Psoas muscle (tissue), 8 donors: ENCODE measurements at places on chromosomes 3 and 15.

GRCh38 chr3:126035362-126036050, 48.4 kb downstream of the SLC41A3 start:
- no peak for DNase-seq

DNA sequence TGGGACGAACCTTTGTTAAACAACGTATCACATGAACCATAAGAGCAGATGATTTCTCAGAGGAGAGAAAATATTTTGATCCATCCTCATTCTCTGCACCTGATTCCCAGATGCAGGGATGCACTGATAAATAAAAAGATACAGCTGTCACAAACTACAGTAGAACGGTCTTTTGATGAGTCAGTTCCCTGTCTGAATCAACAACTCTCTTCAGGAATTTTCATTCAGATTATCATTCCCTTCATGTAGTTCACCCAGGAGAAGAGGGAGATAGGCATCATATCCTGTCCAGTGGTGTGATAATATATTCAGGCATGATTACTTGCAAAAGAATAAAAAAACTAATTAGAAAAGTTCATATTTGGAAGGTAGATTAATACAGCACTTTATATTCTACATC, 521.5 kb downstream of the PYDC2 start:
- no peak for DNase-seq

DNA sequence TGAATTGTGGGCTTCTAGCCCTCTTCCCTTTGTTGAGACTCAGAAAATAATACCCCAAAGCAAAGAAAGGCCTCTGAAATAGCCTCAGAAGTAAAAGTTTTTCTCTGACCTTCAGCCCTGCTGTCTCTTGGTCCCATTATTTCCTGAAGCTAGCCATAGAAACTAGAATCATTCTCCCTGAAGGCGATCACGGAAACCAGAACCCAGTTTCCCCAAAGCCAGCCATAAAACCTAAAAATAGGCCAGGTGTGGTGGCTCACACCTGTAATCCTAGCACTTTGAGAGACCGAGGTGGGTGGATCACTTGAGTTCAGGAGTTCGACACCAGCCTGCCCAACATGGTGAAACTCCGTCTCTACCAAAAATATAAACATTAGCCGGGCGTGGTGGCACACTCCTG, 27.2 kb downstream of the EXD1 start:
- no peak for DNase-seq

DNA sequence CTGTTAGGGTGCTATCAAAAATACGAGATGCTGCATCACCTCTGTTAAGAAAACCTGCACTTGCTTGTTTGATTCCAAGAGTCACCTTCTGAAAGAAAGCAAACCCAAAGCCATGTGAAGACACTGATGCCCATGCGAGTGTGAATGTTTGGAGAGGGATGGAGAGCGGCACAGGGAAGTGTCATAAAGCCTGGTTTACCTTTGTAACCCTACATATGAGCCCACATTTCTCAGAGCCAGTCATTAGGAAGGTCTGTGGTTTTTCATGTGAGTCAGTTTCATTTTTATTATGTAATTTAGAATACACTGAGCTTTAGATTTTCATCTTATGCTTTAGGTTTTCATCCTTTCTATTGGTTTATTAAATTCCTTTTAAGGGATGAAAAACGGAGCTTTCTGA, 896.8 kb downstream of the ROBO1 start:
- DNase-seq, result no peak

- DNase-seq, result no peak
Measured at GRCh38 chr15:42353061-42353460, 6.2 kb upstream of the CAPN3 start.

GRCh38 chr3:39934696-39935095, 125.3 kb downstream of the MYRIP start:
- no peak for DNase-seq

DNA sequence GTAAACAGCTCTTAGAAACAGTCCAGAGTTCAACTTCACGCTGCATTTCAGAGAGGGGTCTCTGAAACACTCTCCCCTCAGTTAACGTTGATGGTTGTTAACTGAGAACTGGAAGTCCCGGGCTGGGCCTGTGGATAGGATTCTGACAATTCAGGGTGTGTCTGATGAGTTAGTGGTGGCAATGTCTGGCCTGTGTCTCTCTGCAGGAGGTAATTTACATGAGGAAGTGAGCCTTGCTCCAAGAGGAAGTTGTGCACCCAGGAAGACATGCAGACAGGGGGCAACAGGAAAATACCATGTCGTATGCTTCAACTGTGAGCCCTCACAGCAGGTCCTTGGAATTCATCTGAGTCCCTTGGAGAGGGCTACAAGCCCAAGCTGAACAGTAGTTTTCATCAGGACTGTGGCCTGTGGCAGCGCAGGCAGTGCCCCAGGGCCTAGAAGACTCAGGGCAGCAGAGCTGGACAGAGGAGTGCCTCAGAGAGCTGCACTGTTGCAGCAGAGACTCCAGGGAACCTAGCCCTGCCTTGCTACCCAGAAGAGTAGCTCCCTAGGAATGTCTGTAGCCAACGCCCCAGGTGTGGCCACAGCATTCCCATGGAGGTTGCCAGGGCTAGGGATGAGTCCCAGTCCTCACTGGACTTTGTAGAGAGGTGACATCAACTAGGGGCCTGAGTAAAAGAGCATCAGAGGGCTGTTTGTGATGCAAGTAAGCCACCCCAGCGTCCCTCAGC, 104.6 kb upstream of the SELENOK start:
- DNase-seq, result no peak

DNA sequence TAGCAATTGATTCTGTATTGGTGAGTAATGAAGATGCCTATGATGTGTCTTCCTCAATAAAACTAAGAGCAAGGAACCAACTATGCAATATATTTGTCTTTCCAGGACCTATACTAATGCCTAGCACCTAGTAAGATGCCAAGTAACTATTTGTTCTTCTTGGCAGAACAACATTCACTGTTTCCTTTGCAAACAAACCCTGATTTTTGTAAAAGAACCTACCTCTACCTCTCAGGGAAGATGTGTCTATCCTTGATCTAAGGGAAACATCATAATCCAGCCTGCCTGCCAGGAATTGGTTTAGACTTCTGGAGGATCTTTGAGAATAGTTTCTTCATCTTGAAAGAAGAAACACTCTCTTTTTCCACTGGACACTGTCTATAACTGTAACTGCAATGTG, 3.8 kb upstream of the ADPRH start:
- DNase-seq, result no peak

DNA sequence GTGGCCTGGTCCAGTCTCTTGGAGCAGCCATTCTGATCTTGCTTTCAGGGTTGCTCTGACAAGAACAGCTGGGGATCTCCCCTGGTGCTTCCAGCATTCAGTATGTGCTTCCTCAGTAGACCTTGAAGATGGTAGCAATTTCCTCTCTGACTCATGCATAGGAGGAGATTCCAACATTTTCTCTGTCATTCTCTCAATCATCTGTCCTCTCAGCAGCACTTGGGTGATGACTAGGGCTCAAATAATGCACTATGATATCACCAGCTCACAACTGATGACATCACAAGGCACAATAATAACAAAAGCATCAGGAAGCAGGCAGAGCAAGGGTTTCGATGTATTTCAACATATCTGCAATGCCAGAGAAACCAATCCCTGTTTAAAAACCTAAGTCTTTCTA, 52.7 kb downstream of the NFKBIZ start:
- DNase-seq, result no peak

- DNase-seq, result no peak
Measured at GRCh38 chr3:105349684-105350387, 16.9 kb upstream of the ALCAM start.

DNA sequence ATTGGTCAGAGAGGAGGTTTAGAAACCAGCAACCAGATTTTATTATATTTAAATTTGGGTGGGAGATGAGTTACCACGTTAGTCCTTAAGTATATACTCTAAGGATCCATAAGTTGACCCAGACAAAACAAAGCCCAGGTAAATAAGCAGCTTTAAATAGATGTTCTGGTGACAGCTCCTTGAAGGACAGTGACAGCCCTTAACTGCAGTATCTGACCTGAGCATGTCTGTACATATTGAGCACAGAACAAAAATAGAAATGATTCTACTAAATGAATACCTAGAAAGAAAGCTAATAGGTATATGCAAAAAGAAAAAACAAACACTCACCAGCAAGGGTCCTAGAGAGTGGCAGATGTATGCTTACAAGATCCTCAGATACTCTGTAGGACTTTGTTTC, 63.0 kb downstream of the UBR1 start:
- no peak for DNase-seq

GRCh38 chr3:45844616-45845015, 2.7 kb upstream of the LZTFL1 start:
- DNase-seq, result no peak

DNA sequence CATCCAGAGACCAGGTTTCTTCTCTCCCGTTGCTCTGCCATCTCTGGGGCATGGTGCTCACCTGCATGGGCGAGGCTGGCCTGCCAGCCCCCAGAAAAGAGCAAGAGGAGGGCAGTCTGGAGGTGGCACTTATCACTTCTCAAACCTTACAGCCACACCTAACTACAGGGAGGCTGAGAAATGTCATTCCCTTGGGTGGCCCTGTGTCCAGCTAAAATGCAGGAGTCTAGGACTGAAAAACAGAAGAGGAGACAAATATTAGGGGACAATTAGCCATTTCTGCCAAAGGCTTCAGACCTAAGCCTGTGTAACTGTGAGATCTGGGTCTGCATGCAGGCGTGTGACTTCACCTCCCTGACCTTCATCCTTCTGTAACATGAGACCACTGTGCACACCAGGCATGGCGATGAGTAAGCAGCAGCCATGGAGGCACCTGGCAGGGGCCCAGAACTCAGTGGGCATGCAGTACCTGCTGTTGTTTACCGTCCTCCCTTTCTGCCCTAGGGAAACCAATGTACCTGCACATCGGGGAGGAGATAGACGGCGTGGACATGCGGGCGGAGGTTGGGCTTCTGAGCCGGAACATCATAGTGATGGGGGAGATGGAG, 83.4 kb downstream of the MESD start:
- peak; percentile 57 for DNase-seq

DNA sequence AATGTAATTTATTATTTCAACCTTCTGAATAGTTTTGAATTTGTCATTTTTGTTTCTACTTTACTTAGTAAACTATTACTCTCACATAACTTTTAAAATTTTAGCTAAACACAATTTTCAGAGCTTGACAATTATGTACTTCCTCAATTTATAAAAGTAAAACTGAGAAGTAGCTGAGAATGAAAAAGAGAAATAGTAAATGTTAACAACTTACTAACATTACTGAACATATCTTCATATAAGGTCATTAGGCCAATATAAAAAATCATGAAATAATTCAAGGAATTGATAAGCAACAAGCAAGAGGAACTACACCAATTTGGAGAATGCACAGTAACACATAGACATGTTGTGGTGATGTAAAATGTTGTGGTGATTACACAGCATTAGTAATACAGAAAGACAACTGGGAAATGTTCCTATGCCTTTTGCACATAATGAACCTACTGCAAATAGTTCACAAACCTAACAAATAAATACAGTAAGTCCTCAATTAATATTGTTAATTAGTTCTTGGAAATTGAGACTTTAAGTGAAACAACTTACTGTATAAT, 137.9 kb downstream of the CBLB start:
- no peak for DNase-seq

DNA sequence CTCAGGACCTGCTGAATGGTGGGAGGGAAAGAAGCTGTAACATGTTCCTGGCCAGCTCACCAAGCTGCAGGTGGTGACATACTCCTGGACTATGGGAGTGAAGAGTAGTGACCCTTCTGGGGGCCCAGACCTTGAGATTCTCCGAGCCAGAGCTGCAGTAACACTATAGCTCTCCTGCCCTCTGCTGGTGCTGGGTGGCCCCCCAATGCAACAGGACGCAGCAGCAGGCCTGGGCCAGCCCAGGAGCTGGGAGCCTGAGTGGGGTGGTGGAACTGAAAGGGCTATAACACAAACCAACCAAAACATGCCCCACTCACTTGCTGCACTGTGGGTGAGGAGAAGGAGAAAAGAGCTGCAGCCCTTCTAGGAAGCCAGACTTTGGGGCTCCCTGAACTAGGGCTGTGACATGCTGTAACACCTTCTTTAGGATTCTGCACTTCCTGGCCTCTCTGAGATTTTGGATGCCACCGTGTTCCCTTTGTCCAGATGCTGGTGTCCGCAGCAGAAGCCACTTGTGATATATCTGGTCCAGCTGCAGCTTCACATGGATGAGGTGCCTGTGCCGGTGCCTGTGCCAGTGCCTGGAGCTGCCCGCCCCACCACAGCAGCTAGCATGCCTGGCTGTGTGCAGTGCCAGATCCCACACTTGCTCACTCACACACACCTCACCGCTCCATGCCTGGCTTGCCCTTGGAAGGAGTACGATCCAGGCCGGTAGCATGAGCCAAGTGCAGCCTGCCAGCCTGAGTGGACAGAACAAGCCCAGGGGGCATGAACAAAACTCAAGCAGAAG, 636.8 kb upstream of the KCNMB2 start:
- DNase-seq, result no peak

GRCh38 chr3:111210003-111210711, 138.5 kb downstream of the NECTIN3 start:
- DNase-seq, result no peak

DNA sequence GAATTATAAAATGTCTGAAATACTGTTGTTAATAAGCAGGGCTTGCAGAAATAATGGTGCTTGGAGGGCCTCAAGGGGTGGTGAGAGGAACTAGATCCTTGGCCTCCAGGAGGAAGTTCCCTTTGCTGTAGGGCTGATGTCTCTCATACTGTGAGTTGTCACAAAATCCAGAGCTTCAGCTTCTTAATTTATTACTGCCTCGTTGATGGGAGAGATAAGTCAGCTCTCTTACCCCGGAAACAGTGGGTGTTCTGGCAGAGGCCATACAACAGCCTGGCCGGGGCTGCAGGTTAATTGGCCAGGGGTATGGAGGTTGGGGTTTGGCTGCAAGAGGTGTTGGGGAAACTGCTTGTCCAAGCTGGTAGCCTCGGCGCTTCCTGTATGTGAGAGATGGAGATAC, 15.5 kb downstream of the MAPKAPK3 start:
- no peak for DNase-seq

GRCh38 chr15:90358124-90359033, 6.3 kb downstream of the ZNF774 start:
- no peak for DNase-seq

DNA sequence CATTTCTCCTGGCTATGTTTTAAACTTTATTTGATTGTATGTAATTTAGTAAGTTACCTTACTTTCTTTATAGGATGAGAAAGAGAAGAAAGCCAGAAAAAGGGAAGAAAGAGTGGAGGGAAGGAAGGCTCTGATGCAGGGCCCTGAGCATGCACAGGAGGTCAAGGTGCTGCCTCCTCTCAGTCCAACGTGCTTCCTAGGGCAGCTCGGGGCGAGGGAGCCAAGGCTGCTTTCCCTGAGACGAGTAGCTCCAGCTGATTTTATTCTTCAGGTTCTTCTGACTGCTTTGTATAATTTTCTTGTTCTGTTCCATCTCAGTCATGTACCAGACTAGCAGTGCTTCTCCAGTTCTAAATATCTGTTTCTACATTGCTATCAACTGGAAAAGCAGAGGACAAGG, 3.4 kb downstream of the CORO2B start:
- no peak for DNase-seq

DNA sequence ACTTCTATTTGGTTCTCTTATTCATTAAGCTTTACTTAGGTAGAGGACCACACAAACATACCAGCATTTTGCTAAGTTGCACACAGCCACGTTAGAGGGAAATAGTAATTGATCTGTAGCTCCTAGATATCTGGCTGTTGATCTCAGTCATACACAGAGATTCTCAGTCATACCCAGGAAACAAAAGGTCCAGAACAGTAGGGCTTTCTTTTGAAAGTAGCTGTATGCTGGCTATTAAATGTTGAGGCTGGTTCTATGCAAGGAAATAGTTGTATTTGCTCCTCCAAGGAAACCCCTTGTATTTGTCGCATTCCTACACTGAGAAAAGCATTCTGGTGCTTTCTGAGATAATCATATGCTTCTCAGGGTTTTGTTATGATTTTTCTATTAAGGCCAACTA, 523.8 kb downstream of the SOX2 start:
- DNase-seq, result no peak
